Left renal cortex interstitium (tissue), 4 donors: ENCODE measurements at places on chromosomes 7 and 10. TPM values are rescaled to one million over a fixed set of nuclear protein-coding genes. Genes with fewer than 3 reads are reported as not detected.

Gene TDRD1
- polyA plus RNA-seq, result 0.03 TPM

Gene IGFBP3
- polyA plus RNA-seq, result 81.6 TPM

Gene CABCOCO1
- polyA plus RNA-seq, result 1.9 TPM

Gene HABP2
- 0.55 TPM for polyA plus RNA-seq

Gene SPDYE2
- 10.5 TPM for polyA plus RNA-seq
